Stimulated activated CD4-positive, alpha-beta T cell treated with anti-CD3 and anti-CD28 coated beads, Interleukin-4, amount 100 ng/mL, for 24 hours (primary cell): ENCODE measurements at places on chromosomes 5 and 9.

GRCh38 chr5:138844812-138845513 lies 30.2 kb downstream of the LRRTM2 start:
- DNase-seq: no peak

DNA sequence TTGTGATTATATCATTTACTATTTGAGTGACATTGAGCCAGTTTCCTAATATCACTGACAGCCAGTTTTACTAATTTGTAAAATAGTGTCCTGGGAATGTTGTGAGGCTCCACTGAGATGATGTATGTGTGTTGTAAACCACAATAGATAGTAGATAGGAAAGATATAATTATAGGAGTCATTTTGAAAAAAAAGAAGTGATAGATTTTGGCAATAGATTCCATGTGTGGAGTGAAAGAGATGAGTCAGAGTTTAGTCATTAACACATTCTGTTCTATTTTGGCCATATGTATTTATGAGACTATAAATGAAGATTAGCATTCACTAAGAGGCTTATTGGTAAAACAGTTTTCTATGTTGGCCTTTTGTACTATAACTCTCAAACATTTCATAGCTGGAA lies 388.2 kb downstream of the FAM170A start:
- DNase-seq: no peak

DNA sequence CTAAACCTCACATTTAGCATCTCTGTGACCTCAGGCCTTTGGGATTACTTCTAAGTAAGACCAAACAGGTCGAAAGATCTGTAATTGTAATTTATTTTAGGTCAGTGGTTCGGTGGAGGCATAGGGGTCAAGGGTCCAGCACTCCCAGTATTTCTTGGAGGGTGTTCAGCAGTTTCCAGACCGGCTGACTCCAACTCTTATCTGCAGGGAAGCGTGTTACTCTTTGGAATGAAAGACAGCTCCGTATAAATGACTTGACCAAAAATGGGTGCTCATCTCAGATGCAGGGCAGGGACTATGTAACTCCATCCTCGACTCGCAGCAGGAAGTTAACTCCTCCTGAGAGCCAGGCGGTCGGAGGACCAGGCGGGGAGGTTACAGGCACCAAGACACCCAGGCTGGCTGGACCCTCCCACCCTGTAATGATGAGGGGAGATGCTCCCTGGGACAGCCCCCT lies 620 bp upstream of the VPS13A start:
- DNase-seq: no peak

DNA sequence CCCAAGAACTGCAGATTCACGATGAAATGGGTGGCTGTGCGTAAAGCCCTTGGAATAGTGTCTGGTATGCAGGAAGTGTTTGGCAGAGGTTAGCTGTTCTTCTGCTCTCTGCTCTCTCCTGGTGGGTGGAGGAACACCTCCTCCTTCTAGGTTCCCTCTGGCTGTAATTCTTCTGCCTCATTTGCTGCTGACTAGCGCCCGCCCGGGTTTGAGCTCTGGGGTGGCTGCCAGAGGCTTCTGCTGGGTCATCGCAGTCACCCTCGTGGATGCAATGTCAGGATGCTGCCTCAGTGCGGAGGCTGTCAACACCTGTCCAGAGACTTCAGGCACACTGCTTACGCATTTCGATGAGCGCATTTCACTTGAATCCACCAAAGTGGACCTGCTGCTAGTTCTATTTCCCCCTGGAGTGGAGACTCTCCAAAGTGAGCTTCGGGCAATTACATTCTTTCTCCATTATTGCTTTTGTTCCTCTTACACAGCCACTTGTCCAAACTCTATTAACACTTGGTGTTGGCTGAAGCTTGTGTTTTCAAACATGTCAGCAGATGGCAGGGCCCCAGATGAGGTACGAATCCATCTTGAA lies 11.7 kb downstream of the DOCK2 start:
- no peak for DNase-seq

GRCh38 chr5:58711965-58712364 lies 129.1 kb downstream of the RAB3C start:
- no peak for DNase-seq

DNA sequence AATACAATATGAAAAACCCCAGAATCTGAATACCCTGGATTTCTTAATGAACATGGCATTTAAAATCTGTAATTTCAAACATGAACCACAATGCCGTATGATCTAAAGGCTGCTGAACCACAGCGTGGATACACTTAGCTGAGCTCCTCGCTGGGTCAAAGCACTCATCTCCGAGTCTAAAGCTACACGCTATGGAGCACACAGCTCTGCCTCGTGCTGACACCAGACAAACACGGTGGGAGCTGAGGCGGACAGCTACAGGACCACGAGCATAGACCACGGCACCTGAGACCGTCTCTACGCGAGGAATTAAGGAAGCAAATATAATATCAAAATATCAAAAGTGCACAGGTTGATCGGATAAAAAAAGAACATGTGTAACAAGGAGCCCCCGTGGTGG lies 42.8 kb upstream of the IPPK start:
- DNase-seq: no peak

DNA sequence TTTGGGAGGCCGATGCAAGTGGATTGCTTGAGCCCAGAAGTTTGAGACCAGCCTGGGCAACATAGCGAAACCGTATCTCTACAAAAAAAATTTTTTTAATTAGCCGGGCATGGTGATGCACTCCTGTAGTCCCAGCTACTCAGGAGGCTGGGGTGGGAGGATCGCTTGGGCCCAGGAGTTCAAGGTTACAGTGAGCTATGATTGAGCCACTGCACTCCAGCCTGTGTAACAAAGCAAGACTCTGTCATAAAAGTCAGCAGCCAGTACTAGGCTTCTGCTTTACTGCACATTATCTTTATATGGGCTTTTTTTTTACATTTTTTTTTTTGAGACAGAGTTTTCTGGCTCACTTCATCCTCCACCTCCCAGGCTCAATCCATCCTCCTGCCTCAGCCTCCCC lies 9.4 kb upstream of the HAVCR1 start:
- no peak for DNase-seq

DNA sequence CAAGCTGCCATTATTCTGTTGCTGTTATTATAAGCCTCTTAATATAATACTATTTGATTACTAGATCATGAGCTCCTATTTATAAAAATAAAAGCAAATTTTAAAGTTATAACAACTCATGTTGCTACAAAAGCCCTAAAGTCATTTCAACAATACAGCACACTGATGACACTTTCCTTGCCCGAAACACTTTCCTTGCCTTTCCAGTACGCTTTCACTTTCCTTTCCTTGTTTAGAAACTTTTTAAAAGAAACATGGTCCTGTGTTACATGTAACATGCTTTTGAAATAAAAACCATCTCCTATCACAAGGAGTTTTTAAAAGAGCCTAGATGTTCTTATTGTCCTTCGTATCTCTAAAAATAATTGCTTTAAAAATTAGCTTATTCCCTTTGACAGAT lies 688.4 kb downstream of the PTPRD start:
- DNase-seq: no peak
